CD4-positive, alpha-beta T cell treated with Interleukin-12 subunit alpha and Interleukin-12 subunit beta, for 1 hour (primary cell): ENCODE measurements at places on chromosomes 7 and 10.

GRCh38 chr10:76522547-76522946, 1091.1 kb downstream of the LRMDA start:
- DNase-seq, result no peak

- no peak for DNase-seq
Observed at GRCh38 chr7:78279457-78279856, 480.9 kb downstream of the PHTF2 start.

DNA sequence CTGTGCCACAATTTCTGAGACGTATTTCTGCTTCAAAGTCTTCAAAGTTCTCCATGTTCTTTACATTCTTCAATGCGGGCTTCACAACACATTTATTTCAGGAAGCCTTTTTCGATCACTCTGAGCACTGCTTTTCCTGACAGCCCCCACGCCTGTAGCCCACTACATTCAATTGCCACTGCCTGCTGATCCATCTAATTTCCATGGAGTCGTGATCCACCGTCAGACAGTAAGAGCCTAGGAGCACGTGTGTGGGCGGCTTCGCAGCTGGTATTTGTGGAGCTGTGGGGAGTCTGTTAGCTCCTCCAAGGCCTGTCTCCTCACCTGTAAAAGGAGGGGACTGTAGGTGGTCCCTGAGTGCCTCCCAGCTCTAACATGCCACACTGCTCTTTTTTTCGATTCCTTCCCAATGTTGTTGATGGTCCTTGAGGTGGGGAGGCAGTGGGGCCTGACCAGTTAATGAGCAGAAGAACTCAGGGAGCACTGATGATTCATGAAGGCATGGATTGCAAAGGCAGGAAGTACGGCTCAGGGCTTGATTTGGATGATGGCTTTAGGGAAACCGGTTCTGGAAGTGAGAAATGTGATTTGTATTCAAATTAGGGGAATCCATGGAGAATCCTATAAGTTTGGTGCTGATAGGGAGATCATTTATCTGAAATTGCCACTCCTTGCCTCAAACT, 401.1 kb upstream of the PODXL start:
- DNase-seq, result no peak

DNA sequence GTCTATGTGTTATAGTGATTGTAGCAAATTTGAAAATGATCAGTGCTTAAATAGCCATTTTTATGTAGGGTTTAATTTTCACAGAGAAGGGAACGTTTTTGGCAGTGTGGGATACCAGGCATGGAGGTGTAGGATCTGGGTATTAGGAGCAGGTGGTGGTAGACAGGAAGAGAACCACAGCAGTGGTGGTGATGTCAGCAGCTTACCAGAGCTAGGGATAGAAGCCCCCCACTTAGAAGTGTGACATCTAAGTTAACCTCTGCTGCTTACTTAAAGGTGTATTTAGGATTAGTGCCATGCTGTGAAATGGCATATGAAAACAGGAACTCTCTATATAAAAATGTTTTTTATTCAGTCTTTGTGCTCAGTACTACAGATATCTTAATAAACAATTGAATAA, 73.8 kb downstream of the CREM start:
- DNase-seq, result no peak

GRCh38 chr7:16136896-16137295, 284.4 kb downstream of the CRPPA start:
- DNase-seq, result no peak
